ENCODE measurements at places on chromosomes 3 and 15. TPM values are rescaled to one million over a fixed set of nuclear protein-coding genes. Genes with fewer than 3 reads are reported as not detected.
A peak's percentile ranks its signal among the peaks of the same experiment; 100 is the strongest.

GADL1 gene
- total RNA-seq = not detected

KLHL40 gene
- total RNA-seq = not detected

DNA sequence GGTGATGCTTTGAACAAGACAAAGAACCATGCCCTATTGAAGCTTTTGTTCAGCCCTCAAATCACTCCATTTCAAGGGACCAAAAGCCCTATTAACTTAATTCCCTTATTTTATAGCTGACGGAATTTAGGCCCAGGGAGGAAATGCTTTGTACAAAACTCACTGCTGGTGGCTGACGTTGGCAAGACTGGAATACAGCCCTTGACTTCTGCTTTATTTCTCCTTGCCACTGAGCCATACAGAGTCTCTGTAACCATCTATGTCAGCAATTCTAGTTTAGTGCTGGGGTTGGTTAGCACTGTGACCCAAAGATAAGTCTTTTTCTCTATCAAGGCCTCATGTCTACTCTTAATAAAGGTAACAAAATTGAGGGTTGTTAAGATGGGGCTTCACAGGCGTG is 316.1 kb upstream of the TPRG1 start:
- DNase-seq = no peak

SI gene
- total RNA-seq = not detected

DNA sequence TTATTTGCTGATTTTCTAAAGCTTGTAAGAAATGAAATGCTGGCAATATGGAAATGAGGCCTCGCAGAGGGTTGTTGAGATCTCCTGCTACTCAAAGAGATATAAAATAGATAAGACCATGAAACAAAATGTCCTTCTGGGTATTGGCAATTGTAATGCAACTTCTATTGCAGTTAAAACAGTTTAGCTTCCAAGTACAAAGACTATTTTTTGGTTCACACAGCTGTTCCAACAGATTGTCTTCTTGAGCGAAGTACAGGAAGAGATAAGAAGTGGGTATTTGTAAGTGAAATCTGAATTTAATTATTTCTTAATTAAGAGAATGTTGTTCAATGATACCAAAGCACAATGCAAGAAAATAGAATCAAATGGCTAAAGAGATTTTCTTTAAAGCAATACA is 801.5 kb upstream of the GBE1 start:
- no peak for DNase-seq

DNA sequence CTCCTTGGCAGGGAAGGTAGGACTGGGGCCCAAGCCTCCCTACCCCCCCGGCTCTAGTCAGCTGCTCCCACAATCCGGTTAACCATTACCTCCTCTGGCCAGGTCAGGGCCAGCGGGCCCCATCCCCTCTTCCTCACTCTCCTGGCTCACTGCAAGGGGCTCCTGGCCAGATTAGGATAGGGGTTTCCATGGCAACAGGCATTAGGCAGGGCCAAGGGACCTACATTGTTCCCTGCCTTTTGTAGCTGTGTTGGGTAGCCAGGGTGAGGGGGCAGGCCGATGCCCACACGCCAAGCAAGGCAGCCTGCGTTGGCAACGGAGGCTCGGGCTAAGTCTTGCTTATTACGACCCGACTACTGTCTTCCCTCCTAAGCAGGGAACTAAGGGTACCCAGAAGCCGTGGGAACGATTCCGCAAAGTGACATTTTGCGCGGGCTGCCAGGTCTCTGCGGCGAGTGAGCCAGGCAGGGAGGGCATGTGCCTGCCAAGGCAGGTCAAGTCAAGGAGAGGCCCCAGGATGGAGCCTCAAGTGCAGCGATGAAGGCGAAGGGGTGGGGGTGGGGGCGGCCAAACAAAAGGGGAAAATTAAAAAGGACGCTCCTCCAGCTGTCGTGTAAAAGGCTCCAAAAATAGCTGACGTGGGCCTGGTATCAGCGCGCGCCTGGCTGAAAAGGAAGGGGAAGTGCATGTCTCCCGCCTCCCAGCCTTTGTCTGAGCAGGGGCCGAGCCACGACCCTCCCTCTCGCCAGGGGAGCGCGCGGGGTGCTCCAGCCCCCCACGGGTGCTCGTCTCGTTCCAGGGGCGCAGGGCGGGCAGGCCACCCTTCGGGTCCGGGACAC is 919 bp downstream of the IDH2 start:
- DNase-seq = no peak

GRCh38 chr3:119230071-119230470 is 10.6 kb downstream of the B4GALT4 start:
- no peak for DNase-seq

DNA sequence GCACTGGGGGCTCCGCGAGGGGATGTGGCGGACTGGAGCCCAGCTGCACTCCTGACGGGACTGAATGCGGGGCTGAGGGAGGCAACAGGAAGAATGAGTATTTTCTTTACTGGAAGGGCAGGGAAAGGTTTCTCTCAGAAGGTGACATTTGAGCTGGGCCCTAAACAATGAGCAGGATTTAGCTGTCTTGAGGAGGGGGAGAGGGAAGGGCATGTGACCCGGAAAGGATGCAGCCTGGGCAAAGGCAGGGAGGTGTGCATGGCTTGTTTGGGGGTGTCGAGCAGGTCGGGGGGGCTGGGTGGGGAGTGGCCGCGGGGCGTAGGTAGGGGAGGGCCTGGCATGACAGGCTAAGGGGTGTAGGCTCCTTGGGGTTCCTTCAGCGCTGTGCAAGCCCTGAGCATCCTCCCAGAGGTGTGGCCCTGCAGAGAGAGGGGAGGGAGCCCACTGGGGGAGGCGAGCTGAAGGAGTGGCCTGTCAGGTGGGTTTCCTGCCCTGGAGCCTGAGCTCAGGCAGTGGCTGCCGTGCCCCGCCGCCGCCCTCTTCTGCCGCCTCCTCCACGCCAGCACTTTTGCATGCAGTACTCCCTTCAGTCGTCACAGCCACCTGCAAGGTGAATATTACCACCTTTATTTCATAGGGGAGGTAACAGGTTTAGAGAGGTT is 17.2 kb upstream of the ANKDD1A start:
- DNase-seq = no peak

CFAP100 gene
- total RNA-seq = not detected

- DNase-seq = no peak
These were observed 37.7 kb downstream of the MESD start for GRCh38 chr15:80951941-80952340.

- no peak for DNase-seq
These were observed 68.0 kb downstream of the PDZRN3 start for GRCh38 chr3:73556520-73557372.

CILP gene
- 129 TPM for total RNA-seq

GRCh38 chr3:190339130-190339529 is 16.9 kb upstream of the CLDN1 start:
- DNase-seq = no peak

- peak; percentile 80 for DNase-seq
These were observed 63.5 kb upstream of the KLF13 start for GRCh38 chr15:31262901-31263671.

GRCh38 chr3:167941234-167941995 is 154.3 kb downstream of the GOLIM4 start:
- DNase-seq = no peak

DNA sequence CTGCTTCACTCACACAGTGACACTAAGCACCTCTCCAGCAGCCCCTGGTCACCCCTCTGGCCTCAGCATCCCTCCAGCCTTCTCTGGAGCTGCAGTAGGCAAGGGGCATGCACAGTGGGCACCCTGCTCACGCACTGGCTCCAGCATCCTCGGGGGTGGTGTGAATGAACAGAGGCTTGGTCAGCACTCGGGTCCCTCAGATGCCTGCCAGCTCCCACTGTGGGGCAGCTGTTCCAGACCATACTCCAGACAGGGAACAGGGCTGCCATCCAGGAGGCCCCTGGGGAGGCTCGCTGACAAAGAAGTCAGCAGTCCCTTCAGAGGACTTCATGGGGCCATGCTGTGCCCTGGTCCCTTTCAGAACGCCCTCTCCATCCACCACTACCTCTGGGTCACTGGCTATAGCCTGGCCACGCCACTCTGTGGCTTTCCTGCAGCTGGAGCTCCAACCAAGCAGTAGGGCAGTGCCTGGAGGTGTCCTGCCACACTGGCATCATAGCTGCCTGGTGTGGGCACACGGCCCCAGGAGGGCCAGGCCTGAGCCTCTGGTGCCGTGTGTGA is 26.3 kb downstream of the ALS2CL start:
- no peak for DNase-seq
